ENCODE measurements at places on chromosomes 6 and 20.
A peak's percentile ranks its signal among the peaks of the same experiment; 100 is the strongest.

DNA sequence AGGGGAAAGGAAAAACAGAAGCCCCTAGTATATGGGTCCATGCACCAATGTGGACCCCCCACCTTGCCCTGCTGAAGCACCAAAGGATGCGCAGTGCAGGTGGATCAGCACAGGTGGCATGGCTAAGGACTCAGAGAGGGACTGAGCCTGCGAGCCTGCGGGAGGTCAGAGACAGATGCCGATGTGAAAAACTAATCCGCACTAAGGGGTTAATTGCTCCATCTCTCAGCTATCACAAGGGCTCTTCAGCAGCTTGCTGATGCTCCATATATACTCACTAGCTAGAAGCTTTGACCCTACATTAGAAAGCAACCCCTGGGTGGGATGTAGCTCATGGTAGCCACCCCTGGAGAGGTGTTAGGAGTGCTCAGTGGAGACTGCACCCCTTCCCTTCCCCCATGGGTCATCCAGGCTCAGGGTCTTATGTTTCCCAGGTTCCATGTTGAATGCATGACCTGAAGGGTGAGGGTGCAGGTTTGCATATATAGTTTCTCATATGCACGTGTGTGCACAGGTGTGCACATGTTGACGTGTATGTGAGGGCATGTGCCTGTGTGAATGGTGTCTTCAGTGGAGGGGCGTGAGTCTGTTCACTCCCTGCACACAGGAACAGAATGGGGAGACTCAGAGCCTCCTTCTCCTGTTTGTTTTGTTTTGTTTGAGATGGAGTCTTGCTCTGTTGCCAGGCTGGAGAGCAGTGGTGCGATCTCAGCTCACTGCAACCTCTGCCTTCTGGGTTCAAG lies 13.4 kb upstream of the IP6K3 start:
- H3K4me1 ChIP-seq = peaks cover 90% of the 10 kb centered on the region
- no peaks in the 10 kb centered on the region for H3K36me3 ChIP-seq
- no peak for DNase-seq
- peak overlapping the region; percentile 96 for H3K27ac ChIP-seq
- peaks cover 12% of the 10 kb centered on the region for H3K27me3 ChIP-seq

GRCh38 chr6:14553515-14553914 lies 435.9 kb downstream of the CD83 start:
- no peak overlapping the region for H3K4me3 ChIP-seq
- no peak overlapping the region for H3K27ac ChIP-seq

GRCh38 chr6:42974919-42975505 lies 4.0 kb downstream of the PEX6 start:
- no peak overlapping the region for H3K4me3 ChIP-seq
- no peak overlapping the region for H3K27ac ChIP-seq
- H3K4me1 ChIP-seq = peaks cover 22% of the 10 kb centered on the region
- peaks cover 26% of the 10 kb centered on the region for H3K36me3 ChIP-seq
- H3K27me3 ChIP-seq = no peaks in the 10 kb centered on the region

DNA sequence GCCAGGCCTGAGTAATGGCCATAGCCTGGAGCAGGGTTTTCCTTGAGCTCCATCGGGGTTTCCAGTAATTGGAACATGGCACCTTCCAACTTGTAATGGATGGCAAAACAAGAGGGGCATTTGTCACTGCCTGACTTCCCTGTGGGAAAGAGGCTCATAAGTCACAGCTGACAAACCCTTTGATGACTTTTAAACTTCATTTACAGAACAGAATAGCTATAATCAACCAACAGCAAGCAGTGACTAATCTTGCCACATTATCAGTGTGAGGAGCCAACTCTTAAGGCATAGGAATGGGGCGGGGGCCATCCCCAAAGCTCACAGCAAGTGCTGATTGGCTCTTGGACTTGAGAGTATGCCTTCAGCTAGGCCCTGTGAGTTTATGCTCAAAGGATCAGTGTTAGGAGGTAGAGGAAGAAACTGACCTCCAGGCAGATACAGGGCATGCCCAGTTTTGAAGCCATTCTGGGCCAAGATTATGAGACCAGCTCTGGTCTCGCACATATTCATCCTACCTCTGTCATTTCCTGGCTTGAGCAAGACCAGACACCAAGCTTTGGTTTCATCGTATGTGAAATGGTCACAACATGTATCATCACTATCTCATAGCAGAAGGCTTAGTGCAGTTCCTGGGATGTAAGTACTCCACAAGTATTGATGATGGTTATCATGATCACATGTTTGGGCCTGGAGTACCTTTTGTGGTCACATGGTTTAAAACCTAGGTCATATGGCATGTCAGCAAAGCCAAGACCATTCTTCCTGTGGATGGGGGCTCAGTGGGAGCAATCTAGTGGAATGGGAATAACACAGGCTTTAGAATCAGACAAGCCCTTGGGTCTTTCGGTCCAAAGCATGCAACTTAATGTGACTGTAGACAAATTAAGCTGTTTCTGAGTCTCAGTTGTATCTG lies 49.2 kb downstream of the EIF2S2 start:
- no peak overlapping the region for H3K4me3 ChIP-seq
- DNase-seq = no peak
- H3K4me1 ChIP-seq = peaks cover 45% of the 10 kb centered on the region
- H3K27me3 ChIP-seq = no peaks in the 10 kb centered on the region
- H3K27ac ChIP-seq = peak overlapping the region; percentile 14

- peak overlapping the region; percentile 96 for H3K27ac ChIP-seq
- peak overlapping the region; percentile 89 for H3K4me3 ChIP-seq
- DNase-seq = peak; percentile 85
- peaks cover 32% of the 10 kb centered on the region for H3K4me1 ChIP-seq
Observed at GRCh38 chr6:158868890-158869825, 50.0 kb upstream of the EZR start.

DNA sequence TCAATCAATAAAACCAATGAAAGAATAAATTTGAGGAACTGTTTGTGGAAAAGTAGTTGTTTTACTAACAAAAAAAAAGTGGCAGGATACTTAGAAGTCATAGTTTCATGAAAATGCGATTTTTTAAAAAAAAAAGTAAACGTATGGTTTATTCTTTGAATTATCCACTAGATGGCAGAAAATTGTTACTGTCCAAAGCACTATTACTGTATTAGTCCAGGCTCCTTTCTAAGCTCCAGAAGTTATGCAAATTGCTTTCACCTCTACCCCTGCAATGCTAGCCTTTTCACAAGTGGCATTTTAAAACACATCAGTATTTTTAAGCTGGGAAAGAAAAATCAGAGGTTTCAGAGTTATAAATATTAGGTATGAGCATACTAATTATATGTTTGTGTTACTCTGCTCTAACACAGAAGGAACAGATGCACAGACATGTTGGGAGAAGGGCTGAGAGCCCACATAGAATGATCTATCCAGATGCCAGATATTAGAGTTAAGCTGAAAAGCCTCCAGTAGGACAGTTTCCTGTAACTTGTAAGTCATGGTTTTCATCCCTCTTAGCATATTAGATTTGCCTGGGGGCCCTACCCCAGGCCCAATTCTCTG lies 63.9 kb downstream of the FHL5 start:
- no peak overlapping the region for H3K27ac ChIP-seq
- no peak for DNase-seq
- no peaks in the 10 kb centered on the region for H3K4me1 ChIP-seq
- H3K4me3 ChIP-seq = no peak overlapping the region
- H3K36me3 ChIP-seq = no peaks in the 10 kb centered on the region

- no peak overlapping the region for H3K27ac ChIP-seq
- no peaks in the 10 kb centered on the region for H3K27me3 ChIP-seq
- no peaks in the 10 kb centered on the region for H3K4me1 ChIP-seq
- no peak overlapping the region for H3K4me3 ChIP-seq
- H3K36me3 ChIP-seq = peaks cover 71% of the 10 kb centered on the region
- DNase-seq = no peak
Observed at GRCh38 chr20:33372993-33373441, 28.3 kb downstream of the CDK5RAP1 start.

DNA sequence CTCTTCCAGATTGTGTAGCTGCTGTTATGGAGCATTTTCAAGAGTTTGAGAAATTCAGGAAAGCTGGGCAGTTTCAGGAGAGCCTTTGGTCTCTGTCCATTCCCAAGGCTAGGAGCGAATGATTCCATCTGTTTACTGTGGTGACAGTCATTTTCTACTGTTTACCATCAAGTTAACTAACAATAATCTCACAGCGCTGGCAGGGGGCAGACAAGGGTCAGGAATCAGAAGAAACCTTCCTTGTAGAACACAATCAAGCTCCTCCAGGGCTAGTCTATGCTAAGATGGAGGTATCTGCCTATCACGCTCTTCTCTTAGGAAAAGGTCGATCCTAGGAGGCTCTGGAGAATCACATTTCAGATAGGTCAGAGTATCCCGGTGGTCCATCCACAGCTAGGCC lies 293.9 kb downstream of the KIF16B start:
- H3K27me3 ChIP-seq = no peaks in the 10 kb centered on the region
- H3K36me3 ChIP-seq = peaks cover 16% of the 10 kb centered on the region
- no peak for DNase-seq
- H3K4me3 ChIP-seq = no peak overlapping the region
- H3K4me1 ChIP-seq = peaks cover 11% of the 10 kb centered on the region
- H3K27ac ChIP-seq = no peak overlapping the region

- H3K27me3 ChIP-seq = peaks cover 55% of the 10 kb centered on the region
- H3K4me3 ChIP-seq = peak overlapping the region; percentile 93
- H3K4me1 ChIP-seq = peaks cover 51% of the 10 kb centered on the region
- peaks cover 14% of the 10 kb centered on the region for H3K36me3 ChIP-seq
Observed at GRCh38 chr6:1610497-1611321, 994 bp downstream of the FOXC1 start.

DNA sequence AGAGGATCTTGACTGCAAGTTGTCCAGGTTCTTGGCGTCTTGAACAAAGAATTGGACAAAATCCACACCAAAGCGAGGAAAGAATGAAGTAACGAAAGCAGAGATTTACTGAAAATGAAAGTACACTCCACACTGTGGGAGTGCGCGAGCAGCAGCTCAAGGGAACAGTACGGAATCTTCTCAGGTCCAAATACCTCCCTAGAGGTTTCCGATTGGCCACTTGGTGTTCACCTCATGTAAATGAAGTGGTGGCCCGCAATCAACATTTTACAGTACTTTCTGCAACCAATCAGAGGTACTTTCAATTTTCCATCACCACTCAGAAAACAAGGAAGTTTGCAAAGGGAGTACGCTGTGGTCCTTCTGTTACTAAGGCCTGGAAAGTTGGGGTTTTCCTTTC lies 122.4 kb downstream of the PTPRK start:
- no peak overlapping the region for H3K27ac ChIP-seq
- no peak for DNase-seq
- no peak overlapping the region for H3K4me3 ChIP-seq
- H3K36me3 ChIP-seq = peaks cover 25% of the 10 kb centered on the region

DNA sequence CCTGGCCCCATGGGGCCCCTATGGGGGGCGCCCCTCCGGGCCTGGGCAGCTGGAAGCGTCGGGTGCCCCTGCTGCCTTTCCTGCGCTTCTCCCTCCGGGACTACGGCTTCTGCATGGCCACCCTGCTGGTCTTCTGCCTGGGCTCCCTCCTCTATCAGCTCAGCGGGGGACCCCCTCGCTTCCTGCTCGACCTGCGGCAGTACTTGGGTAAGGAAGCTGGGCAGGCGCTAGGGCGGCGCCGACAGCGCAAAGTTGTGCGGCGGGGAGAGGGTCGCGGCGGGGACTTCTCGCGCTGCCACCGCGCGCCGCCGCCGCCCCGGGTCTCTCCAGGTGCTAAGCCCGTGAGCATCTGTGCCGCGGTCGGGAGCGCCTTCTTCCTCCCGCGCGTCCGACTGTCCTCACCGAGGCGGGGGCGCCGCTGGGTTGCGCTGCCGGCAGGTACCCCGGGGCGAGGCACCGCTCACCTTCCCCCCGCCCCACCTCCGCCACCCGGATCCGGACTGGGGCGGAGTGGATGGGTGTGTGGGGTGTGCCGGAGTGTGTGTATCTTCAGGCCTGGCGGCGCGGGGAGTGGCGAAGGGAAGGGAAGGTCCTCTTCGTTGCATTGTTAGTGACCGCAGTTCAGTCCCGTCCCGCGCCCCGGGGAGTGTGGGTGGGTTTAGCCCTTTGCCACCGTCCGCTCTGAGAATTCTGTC lies 788 bp downstream of the UST start:
- peaks cover 4% of the 10 kb centered on the region for H3K36me3 ChIP-seq
- H3K27ac ChIP-seq = no peak overlapping the region
- peak; percentile 69 for DNase-seq
- H3K4me3 ChIP-seq = peak overlapping the region; percentile 93
- peaks cover 55% of the 10 kb centered on the region for H3K4me1 ChIP-seq
- no peaks in the 10 kb centered on the region for H3K27me3 ChIP-seq

Data from nephron progenitor cell (in vitro differentiated cells).